ENCODE measurements at places on chromosomes 4 and X. TPM values are rescaled to one million over a fixed set of nuclear protein-coding genes. Genes with fewer than 3 reads are reported as not detected.

DNA sequence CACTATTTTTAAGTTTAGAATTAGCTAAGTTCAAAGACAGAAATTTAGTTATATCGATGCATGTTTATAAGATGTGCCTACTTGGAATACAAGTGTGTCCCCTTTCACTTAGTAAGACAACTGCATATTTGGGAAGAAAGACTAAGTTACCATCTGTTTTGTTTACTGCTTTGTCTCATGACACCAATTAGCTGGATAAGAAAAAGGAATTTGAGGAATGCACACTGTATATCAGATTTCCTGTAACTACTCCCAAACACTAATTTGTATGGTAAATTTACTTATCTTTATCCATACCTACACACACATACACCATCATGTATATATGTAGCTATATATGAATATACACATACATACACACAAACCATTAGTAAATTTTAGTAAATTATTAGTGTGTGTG, 1442.8 kb upstream of the IGFBP7 start:
- DNase-seq = no peak

DNA sequence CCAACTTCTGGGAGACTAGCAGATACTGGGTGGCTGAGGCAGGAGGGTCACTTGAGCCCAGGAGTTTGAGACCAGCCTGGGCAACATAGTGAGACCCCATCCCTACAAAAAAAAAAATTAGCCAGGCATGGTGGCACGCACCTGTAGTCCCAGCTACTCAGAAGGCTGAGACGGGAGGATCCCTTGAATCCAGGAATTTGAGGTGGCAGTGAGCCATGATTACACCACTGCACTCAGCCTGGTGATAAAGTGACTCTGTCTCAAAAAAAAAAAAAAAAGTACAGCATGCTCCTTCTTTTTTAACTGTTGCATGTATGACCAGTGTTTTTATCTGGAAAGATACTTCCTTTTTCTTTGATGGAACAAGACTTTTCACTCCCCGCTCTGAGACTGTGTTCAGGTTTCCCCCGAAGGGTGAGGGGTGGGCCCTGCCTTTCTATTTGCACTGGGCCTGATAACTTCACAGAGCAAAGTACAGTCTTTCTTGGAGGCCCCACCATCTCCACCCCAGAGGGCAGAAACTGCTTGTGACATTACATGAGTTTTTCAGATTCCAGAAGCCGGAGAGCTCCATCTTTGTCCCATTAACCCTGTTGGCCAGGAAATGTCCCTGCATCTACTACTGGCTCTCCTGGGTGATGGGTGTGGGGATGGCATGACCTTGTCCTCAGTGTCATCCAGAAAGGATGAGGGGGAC, 35.2 kb downstream of the NYX start:
- no peak for DNase-seq

GRCh38 chr4:113060853-113061252, 11.4 kb downstream of the ANK2 start:
- no peak for DNase-seq

- DNase-seq = no peak
These were observed 981.3 kb downstream of the C4orf33 start for GRCh38 chr4:130077275-130077674.

- peak; percentile 33 for DNase-seq
These were observed 1.5 kb downstream of the ADRA2C start for GRCh38 chr4:3767570-3768288.

DNA sequence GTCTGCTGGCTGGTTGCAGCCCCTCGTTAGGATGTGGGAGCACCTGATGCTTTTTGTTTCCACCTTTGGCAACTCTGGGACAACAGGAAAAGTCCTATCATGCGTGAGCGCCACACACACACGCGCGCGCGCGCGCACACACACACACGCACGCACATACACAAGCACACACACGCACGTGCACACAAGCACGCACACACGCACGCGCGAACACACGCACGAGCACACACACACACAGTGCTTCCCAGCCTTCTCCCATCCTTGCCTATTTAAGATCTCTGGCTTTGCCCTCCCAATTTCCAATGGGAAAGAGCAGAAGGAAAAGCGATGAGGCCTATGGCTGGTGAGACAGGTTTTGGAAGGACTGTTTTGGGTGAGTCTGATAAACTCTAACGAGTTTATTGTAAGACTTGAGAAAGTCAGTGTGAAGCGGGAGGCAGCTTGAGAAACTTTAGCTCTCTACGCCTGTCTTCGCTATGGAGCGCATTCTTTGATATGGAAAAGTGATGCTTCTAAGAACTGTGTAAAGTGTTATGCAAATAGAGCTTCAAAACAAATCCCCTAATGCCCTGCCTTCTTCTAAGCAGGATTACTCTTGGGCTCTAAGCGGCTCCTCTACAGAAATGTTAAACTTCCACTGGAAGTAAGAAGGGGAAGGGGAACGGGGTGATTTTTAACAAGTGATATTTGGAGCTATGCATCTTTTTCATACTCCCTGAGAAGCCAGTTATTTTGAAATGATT, 11.8 kb downstream of the SUPT20HL1 start:
- no peak for DNase-seq

DNA sequence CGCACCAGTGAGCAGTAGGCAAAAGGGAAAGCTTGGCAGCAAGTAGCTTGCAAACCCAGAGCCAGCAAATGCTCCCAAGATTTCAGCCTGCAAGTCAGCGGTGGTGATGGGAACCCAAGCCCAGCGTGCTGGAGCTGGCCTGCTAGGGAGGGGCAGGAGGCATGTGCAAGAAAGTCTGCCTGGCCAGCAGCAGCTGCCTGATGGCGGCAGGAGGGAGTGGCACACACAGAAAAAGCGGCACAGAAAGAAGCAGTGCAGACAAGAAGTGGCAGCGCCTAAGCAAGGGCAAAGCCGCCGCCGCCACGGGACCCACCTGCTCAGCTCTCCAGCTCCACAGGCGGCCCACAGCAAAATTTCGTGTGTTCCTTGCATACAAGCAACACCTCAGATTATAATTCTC, 1206.5 kb upstream of the PABPC4L start:
- no peak for DNase-seq

GRCh38 chr4:8704632-8705031, 112.1 kb downstream of the CPZ start:
- no peak for DNase-seq

DNA sequence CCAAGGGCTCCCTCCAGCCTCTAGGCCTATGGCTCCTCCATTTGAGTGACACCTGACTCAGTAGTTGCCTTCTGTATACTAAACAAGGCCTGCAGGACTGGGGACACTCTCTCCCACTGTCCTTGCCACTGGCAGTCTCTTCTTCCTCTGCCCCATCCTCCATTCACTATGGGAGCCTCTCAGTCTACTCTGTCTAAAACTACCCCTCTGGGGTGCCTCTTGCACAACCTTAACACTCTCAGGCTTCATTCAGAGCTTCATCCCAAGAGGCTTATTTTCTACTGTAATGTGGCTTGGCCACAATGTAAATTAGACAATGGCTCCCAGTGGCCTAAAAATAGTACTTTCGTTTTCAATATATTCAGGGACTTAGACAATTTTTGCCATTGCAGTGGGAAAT, 133.0 kb downstream of the ZC4H2 start:
- no peak for DNase-seq

- DNase-seq = peak; percentile 12
These were observed 867.6 kb downstream of the TRAM1L1 start for GRCh38 chr4:116217781-116218180.

- DNase-seq = no peak
These were observed 46.9 kb upstream of the SORCS2 start for GRCh38 chr4:7145291-7145934.

ABCG2 gene
- 96.0 TPM for total RNA-seq

SPANXN3 gene
- total RNA-seq = not detected

MYOZ2 gene
- total RNA-seq = not detected

DNA sequence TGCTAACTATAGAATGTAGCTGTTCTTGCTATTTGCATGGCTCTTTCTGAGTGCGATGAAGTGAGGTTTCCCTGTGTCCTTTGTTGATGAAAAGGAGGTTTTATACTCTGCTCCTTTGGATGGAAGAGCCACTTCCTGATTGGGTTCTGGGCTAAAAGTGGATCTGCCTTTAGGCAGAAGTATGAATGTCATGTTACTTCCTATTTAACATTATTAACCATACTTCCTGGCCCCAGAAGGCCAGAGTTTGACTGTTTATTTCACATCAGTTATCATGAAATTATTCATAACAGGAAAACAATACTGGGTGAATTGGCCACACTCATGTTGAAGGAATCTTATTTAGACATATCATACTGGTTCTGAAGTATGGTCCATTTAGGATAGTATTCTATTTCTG, 386.2 kb downstream of the PCDH7 start:
- DNase-seq = no peak

BCAP31 gene
- 321 TPM for total RNA-seq

DNA sequence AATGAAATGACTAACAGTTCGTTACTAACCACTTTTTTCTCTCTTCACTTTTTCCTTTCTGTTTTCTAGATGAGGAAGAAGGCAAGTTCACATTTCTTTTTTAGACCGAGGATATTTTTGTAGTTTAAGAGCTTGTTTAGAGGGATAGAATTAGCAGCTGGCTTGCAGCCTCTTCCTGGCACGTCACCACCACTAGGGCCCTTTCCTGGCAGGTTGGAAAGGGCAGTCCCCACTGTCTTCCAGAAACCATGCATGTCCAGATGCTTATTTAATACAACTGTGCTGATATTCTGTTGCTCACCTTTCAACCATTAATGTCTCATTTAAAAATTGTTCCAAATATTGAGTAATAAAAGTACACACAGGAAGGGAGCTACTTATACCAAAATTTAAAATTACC, 209.5 kb upstream of the PACRGL start:
- no peak for DNase-seq

TDO2 gene
- not detected for total RNA-seq

- no peak for DNase-seq
These were observed 6.4 kb downstream of the SCML2 start for GRCh38 chrX:18348047-18348446.

DNA sequence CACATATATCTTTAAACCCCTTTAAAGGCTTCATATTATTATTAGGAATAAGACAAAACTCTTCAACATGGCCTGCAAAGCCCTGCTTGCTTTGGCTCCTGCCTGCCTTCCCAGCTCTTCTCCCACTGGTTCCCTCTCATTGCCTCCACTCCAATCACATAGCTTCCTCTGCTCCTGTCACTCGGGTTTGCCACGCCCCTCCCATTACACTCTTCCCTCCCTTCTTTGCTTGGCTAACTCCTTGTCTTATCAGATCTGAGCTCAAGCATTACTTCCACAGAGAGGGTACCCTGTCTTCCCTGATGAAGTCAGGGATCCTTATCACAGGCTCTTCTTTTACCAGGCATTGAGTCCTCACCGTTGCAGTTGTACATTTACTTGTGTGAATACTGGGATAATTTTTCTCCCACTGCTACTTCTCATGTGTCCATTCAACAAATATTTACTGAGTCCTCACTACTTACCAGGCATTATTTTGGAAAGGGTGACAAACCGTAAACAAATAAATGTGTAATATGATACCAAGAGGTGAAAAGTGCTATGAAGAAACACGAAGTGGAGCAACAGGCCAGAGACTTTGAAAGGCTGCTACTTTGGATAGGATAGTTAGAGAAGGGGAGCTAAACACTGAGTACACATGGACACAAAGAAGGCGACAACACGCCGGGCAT, 3.2 kb upstream of the VGLL1 start:
- DNase-seq = no peak

DNA sequence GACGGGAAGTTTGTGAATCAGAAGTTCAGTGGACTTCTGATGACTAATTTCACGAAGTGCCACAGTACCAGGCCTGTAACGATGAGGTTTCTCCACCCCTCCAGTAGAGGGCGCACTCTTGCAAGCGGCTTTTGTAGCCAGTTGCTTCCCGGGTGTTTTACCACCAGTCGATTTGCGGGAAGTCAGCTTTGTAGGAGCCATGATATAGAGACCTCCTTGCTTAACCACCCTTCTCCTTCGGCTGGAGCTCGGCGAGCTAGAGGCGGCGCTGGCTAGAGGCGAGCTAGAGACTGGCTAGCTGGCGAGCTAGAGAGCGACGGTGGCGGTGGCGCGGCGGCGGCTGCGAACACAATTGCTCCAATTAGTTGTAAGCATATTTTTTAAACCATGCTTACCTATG, 72.0 kb downstream of the IL1RAPL1 start:
- peak; percentile 0 for DNase-seq

- DNase-seq = no peak
These were observed 104.2 kb upstream of the PUDP start for GRCh38 chrX:7252013-7252610.

DNA sequence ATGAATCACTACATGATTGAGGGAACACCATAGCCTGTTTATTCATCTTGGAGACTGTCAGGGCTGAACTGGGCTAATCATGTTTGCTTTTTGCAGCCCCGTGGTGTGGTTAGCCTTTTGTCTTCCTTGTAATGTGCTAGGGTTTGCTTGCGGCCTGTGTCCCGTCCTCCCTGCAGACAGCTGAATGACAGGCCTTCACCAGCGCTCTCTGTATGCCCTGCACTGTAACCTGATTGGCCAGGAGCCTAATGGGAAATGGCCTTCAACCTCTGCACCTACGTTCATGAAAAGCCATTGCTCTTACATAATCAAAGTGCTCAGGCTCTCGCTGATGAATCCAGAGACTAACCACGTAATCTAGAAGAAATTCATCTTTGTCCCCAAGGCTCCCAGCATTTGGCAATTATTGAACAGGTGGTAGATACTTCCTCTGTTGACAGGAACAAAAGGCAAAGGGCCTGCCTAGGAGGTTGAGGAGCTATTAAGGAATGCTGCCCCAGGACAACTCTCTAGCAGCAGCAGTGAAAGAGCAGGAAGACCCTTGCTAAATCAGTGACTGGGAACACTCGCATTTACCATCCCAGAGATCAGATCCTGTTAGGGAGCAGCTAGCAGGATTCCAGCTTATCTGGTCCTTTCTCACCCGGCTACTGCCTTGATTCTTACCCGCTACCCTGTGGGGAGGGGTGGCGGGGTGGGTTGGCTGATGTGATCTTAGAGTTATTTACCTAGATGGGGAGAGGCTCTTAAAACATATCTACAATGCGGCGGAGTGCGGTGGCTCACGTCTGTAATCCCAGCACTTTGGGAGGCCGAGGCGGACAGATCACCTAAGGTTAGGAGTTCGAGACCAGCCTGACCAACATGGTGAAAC, 42.3 kb upstream of the FAT1 start:
- no peak for DNase-seq

TLR3 gene
- total RNA-seq = 2.4 TPM

DNA sequence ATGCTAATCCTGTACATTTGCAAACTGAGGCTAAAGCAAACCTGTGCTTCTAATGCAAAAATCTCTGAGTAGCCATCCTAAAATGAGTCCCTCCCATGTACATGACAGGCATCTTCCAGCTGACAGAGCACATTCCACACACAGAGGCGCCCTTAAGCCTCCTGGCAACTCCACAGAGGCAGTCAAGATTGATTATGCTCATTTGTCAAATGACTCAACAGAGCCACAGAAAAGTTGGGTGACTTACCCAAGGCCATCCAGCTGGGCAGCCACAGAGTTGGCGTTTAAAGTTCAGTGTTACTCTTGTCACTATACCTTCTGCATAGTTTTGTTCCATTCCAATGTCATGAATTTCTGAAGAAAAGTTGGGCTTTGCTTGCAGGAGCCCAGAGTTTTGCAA, 394.6 kb upstream of the FGF13 start:
- no peak for DNase-seq

GRCh38 chr4:122855353-122855890, 28.8 kb downstream of the FGF2 start:
- peak; percentile 69 for DNase-seq
